ENCODE measurements at places on chromosomes 3 and 15.

GRCh38 chr15:69185706-69186105 lies 25.3 kb downstream of the GLCE start:
- DNase-seq = no peak

- no peak for DNase-seq
Observed at GRCh38 chr3:140974900-140975299, 33.3 kb downstream of the SLC25A36 start.

- DNase-seq = no peak
Observed at GRCh38 chr3:16883057-16883722, 1.6 kb upstream of the PLCL2 start.

DNA sequence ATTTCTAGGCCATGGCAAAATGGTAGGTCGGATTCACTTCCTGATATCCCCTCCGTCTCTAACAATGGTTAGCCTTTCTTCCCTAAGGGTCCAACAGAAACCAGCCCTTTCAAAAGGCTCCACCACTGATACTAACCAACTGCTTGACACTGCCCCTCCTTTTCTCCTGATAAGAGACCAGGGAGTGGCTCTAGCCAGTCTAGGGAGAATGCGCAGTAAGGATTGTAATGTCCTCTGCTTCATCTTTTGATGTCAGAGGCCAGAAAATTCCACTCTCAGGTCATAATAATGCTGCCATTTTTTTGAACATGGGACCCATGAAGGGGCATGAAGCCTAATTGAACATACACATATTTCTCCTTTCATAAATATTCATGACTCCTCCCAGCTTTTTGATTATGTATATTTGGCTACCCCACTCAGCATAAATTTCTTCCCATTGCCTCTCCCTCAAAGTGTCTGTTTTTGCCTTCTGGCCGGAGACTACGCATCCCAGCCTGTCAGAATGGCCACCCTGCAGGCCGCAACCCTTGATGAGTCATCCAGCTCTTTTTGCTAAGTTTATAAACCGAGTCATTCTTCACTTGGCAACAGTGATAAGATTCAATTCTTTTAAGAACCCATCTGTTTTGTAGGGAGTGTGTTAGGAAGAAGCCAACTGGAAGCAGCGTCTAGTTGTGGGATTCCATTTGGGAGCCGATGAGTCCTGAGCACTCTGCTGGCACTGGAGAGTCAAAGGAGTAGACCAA lies 189.0 kb upstream of the MCTP2 start:
- no peak for DNase-seq

DNA sequence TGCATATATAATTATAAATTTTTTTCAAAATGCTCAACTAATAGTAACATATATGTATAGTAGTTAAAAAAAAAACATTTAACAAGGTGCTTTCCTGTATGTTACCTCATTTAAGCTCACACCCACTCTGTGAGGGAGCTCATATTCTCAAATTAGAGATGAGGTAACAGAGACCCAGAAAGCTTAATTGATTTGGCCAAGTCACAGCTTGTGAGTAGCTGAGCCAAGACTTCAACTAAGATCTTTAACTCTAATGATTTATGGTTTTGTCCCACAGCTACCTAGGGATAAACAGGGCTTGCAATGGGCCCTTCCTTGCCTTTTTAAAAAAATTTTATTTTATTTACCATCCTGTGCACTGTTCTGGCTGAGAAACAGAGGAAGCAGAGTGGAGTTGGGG lies 230.0 kb upstream of the GOLIM4 start:
- DNase-seq = no peak

DNA sequence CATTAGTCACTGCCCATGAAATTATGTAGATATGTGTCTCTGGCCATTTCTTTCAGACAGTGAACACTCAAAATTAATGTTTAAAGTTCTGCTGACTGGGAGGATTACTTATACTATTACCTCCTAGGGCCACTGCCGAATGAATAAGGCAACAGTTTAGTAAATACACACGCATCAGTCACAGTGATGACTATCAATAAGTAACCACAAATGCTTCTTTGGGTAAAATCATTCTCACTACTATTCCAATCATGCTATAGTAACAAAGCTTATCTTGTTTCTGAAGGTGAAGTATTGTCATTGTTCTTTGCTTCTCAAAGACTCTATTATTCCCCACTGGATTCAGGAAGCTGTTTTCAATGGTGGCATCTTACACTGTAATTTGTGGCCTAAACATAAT lies 478.8 kb downstream of the EPHA3 start:
- DNase-seq = no peak

DNA sequence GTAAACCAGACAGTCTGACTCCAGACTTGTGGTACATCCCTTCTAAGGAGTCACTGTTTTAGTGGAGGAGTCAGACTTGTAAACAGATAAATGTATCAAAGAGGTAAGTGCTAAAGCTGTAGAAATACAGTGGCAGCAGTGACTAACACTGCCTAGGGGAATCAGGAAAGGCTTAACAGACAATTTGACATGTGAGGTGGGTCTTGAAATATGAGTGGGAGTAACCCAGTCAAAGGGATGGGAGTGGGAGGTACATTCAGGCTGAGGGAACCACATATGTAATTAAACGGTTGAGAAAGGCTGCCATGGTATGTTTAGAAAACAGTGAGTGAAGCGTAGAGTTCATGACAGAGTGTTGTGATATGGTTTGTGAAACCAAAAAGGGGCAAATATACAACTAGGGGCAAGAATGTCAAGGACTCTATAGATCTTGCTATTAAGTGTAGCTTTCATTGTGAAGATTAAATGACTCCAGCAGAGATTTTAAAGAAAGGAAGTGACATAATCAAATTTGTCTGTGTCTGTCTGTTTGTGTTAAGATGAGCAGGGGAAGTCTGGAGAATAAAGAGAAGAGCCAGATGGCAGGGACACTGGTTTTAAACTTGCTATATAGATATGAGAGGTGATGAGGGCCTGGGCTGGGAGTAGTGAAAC lies 11.2 kb upstream of the ALCAM start:
- no peak for DNase-seq

DNA sequence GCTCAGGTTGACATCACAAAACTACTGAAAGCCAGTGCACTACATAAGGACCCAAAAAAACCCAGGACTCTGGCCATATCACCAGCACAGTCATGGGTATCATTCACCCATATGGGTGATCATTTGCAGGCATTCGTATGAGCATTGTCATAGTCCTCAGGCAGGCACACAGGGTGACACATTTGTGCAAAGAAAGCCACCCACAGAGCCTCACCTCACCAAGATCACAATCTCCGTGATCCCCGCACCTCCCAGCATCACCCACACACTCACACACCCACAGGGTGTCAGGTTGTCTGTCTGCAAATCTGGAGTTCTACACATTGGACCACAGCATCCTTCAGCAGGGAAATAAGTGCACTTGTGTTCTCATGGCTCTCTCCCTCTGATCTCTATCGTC lies 166.0 kb upstream of the LPP start:
- DNase-seq = peak; percentile 75

GRCh38 chr3:170532573-170532972 lies 53.3 kb downstream of the SLC7A14 start:
- no peak for DNase-seq

DNA sequence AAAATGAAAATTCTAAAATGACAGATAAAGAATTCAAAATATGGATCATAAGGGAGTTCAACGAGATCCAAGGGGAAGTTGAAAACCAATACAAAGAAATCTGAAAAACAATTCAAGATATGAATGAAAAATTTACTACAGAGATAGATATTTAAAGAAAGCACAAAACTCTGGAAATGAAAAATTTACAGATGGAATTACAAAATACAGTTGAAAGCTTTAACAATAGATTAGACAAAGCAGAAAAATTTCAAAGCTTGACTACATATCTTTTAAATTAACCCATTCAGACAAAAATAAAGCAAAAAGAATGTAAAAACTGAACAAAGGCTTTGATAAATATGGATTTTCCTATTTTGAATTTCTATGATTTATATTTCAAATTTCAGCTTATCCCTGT lies 211.1 kb downstream of the SLC9A9 start:
- no peak for DNase-seq
